ENCODE measurements at places on chromosomes 12 and 14.

- no peak for DNase-seq
Observed at GRCh38 chr14:56487090-56487667, 92.4 kb upstream of the TMEM260 start.

- no peak for DNase-seq
Observed at GRCh38 chr12:6125310-6125608, 789 bp upstream of the VWF start.

DNA sequence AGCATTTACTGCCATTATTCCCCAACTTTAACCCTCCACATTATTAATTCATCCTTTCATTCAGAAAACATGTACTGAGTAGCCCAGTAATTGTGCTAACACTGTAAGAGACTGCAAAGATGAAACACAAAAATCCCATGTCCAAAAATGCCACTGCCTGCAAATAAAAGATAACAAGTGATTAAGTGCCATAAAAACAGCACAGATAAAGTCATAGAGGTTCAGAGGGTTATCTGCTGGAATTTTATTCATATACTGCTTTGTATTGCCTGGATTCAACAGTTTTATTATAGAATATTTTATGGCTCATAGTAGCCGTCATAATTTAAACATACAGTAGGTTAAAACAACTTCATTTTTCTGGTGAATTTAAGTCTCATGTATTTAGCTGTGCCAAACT lies 177.9 kb downstream of the KICS2 start:
- no peak for DNase-seq

DNA sequence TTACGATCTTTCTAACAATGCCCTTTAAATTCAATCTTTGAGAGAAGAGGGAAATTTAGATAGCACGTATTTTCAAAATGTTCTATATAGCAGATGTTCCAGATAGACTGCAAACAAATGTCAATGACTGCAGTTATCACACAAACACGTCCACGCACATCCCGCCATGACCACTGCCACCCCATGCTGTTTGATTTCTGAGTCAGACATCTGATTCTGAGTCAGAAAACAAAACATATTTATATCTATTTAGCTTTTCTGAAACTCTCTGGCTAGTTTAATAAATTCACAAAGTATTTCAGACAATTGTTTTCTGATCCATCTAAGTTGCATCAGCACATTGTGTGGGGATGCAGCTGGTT lies 105.9 kb upstream of the BCAT1 start:
- no peak for DNase-seq

- DNase-seq = no peak
Observed at GRCh38 chr12:76356071-76356470, 7.9 kb upstream of the BBS10 start.

GRCh38 chr12:117069926-117070900 lies 29.0 kb downstream of the TESC start:
- no peak for DNase-seq

GRCh38 chr12:82970614-82971013 lies 283.9 kb downstream of the TMTC2 start:
- no peak for DNase-seq

DNA sequence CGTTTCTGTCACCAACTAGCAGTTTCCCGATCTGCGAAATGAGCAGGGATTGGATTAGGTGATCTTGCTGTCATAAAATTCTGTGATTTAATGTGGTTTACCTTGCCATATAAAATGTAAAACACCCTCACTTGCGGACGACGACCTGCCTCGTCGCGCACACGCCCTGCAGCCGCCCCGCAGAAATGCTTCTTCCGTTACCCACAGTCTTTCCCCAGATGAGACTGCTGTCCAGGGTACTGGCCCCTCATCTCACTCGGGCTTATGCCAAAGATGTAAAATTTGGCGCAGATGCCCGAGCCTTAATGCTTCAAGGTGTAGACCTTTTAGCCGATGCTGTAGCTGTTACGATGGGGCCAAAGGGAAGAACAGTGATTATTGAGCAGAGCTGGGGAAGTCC lies 17.7 kb upstream of the FOXJ2 start:
- DNase-seq = no peak

DNA sequence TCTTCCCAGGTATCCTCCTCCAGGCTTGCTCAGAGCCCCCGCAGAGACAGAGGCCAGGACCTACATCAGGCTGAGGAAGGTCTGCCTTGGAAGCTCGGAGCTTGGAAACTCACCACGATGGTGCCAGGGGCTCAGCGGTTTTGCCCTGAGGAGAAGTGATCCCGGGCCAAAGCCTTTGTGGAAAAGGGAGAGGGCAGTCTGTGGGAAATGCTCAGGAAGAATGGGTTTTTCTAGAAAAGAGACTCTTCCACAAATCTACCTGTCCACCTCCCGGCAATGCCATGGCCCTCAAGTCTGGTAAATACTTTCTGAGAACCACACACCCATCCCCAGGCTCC lies 8.0 kb downstream of the KRT2 start:
- no peak for DNase-seq

GRCh38 chr12:32158525-32158924 lies 51.9 kb downstream of the BICD1 start:
- no peak for DNase-seq

DNA sequence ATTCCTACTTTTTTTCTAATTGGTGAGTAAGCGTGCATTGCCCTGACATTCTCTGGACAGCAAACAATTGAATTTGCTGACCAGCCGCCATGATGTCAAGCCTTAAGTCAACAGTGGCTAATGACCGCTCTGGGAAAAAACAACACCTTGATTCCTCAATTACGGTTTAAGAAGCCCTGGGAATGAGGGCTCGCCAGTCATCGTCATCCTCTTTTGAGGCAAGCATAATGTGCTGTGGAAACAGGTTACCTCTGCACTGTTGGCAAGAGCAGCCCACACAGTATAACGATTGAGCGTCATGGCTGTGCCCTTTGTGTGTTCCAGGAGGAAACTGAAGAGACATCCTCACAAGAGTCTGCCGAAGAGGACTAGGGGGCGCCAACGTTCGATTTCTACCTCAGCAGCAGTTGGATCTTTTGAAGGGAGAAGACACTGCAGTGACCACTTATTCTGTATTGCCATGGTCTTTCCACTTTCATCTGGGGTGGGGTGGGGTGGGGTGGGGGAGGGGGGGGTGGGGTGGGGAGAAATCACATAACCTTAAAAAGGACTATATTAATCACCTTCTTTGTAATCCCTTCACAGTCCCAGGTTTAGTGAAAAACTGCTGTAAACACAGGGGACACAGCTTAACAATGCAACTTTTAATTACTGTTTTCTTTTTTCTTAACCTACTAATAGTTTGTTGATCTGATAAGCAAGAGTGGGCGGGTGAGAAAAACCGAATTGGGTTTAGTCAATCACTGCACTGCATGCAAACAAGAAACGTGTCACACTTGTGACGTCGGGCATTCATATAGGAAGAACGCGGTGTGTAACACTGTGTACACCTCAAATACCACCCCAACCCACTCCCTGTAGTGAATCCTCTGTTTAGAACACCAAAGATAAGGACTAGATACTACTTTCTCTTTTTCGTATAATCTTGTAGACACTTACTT lies 138.9 kb downstream of the HMGA2 start:
- DNase-seq = peak; percentile 47

DNA sequence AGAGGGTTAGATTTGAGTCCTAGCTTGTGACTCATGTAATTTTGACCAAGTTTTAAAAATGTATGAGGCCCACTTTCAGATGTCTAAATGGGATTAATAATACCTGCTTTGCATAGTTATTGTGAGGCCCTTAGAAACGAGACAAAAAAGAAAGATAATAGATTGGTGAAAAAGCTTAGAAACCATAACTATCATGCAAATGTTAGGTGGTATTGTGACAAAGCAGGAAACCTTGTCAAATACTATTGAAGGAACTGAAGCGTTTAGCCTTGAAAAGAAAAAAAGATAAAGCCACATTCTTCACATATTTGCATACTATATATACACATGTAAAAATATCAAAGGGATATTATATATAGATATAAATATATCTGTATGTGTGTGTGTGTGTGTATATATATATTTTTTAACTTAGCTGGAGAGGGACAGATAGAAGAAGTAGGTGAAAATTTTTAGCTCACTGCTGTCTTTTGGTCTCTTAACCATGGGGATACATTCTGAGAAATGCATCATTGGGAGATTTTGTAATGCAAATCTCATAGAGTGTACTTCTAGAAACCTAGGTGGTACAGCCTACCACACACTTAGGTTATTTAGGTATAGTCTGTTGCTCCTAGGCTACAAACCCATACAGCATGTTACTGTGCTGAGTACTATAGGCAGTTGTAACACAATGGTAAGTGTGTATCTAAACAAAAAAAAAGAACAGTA lies 270.3 kb downstream of the CCDC91 start:
- DNase-seq = no peak

- DNase-seq = no peak
Observed at GRCh38 chr12:10142976-10143589, 13.1 kb upstream of the CLEC7A start.

DNA sequence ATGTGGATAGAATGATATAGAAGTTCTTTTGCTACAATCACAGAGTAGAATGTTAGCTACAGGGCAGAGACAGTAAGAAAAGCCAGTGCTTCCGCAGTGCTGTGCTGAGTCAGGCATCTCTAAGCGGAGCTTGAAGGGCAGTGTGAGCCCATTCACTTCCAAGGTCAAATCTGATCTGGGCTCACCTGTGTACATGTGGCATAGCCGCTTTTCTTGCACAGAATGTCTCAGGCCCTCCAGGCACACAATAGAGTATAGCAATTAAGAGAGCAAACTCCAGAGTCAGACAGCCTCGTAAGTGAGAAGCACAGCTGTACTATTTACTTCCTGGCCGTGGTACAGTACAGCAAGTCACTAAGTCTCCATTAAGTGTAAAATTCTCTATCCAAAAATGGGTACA lies 26.8 kb downstream of the CORO1C start:
- DNase-seq = no peak

DNA sequence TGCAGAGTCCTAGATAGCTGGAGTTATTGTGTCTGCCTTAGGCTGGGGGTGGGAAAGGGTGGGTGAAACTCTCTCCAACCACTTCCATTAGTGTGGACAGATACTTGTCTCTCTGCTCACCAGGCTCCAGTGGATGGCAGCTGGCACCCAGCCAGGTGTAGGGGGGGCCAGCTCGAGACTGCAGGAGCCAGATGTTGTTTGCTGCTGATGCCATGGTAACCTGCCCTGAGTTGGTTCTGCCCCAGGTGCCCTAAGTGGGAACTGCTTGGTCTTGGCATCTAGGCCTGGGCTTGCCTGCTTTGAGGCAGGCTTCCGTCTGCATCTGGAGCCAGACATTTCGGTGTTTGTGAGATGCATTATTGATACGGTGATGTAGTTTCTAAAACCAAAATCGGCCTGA lies 82.2 kb downstream of the ADCK1 start:
- no peak for DNase-seq

- DNase-seq = no peak
Observed at GRCh38 chr14:72780751-72781150, 113.2 kb downstream of the DPF3 start.

- no peak for DNase-seq
Observed at GRCh38 chr12:62163368-62163767, 96.8 kb upstream of the USP15 start.

DNA sequence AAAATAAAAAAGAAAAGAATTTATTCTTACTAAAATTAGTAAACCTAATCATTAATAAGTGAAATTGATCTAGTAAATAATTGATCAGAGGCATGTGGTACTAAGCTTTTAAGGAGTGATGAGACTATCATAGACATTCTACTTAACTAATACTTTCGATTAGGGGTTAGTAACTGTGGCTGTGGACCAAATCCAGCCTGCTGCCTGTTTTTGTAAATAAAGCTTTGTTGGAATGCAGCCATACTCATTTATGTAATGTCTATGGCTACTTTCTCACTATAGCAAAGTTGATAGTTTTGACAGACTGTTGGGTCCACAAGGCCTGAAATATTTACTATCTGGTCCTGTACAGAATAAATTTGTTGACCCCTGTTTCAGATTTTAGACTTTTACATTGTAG lies 63.2 kb downstream of the PLEKHA5 start:
- no peak for DNase-seq

- DNase-seq = no peak
Observed at GRCh38 chr12:97701901-97702300, 239.3 kb downstream of the RMST start.

- no peak for DNase-seq
Observed at GRCh38 chr12:47885012-47885501, 19.7 kb downstream of the VDR start.

GRCh38 chr14:32940066-32940651 lies 1.5 kb downstream of the NPAS3 start:
- no peak for DNase-seq

DNA sequence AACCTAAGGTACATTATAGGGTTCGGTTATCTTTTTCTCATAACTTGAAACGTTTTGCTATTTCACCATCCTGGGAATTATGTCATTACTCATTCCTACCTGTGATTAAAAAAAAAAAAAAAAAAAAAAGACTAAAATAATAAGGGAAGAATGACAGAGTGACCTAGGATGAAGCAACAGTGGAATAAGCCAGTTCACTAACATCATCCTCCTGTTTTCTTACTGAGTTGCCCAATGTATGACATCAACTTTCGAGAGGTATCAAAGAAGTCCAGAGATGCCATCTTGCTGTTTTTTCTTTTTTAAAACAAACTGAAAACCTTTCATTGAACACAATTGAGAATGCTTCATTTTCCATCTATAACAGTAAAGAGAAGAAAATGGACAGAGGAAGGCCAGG lies 42.8 kb downstream of the AMN start:
- DNase-seq = no peak

DNA sequence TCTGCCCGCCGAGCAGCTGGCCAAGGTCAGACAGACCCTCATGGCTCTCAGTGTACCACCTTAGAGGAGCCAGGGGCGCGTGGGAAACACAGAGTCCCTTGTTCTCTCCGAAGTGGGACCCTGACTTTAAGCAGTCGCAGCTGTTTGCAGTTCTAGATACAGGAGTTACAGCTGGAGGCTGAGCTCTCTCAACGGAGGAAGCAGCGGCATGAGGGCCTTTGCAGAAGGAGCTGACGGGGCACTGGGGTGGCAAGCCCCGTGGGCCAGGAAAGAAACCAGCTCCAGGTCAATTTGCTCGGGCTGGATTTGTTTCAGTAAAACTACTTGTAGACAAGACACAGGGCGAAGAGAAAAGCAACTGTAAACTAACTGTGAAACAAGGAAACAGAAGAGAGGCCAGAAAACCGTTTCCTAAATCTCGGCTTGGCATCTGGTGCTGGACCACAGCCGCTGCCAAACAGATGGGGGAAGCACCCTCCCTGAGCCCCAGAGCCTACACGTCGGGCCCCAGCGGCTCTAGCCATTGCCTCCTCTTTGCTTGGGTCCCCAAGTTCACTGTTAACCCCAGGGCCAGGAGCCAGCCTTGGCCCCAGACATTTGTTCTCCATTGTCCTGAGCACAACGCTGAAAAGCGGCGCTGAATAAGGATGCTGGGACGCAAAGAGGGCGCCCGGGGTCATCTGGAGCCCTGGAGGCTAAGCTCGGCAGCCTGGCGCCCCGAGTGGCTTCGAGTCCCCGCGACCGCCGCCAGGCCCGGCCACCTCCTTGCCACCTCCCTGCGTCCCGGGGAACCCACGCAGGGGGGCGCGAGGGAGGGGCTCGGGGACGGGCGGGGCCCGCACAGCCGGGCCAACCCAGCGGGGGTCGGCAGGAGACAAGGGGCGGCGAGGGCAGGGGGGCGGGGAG lies 914 bp upstream of the PACS2 start:
- DNase-seq = peak; percentile 47

Measured in NCI-H1930 (cell line).